ENCODE measurements at places on chromosomes 16 and 17.

GRCh38 chr17:17770632-17771044 is 66.1 kb downstream of the SREBF1 start:
- no peak for DNase-seq

GRCh38 chr16:22265351-22265750 is 31.9 kb upstream of the POLR3E start:
- no peak for DNase-seq

DNA sequence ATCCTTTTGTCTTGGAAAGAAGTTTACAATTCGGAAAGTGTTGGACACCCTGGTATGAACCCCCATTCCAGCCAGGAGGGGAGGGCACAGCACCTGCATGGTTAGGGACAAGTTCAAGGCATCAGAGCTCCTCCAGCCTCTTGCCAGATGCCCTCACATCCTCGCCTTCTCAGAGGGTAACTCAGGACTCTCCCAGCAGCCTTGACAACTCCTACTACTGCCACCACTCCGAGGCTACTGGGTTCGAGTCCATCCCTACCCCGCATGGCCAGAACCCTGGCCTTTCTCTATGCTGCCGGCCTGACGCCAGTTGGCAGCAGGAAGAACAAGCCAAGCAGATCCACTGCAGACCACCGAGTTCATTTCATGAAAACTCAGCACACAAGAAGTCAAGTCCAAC is 34.1 kb downstream of the AXIN2 start:
- no peak for DNase-seq

DNA sequence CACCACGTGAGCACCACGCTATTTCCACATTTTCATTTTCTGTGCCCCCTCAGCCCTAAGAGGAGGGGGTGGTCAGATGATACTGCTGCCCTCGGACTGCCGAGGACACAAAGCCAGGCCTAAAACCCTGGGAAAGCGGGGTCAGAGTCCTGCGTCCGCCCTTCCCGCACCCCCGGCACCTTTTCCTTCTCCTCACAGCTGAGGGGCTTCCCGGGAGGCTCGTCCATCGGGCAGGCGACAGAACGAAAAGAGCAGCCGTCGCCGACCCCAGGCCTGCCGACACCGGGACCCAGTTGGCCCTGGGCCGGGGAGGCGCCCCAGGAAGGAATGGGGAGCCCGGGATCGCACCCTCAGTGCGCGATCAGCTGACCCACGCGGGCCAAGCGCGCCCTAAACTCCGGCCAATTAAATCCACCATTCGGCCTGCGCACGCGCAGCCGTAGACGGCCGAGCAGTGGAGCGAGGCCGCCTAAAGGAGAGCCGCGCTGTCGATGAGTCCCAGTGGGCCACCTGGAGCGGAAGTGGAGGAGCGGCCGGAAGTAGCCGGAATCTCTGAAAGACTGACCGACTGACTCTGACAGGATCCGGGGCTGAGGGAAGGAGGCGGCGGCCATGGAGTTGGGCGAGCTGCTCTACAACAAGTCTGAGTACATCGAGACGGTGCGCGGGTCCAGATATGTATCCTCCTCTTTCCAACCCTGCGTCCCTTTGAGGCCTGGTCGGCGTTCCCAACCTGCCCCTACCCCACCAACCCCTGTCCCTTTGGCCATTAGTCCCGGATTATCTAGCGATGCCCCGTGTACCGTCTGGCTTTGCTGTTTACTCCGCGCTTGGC is at the start of the genes DCTN5 and PALB2:
DCTN5 (plus strand) TSS at position 536 of the 835 bp plus-strand sequence; CDS start at position 613, 77 bp downstream.
PALB2 (minus strand) TSS at position 380 of the 835 bp plus-strand sequence; CDS start at position 227, 153 bp downstream.
- DNase-seq = peak; percentile 89

- DNase-seq = no peak
Observed at GRCh38 chr16:3589001-3589400, 11.8 kb upstream of the NLRC3 start.

DNA sequence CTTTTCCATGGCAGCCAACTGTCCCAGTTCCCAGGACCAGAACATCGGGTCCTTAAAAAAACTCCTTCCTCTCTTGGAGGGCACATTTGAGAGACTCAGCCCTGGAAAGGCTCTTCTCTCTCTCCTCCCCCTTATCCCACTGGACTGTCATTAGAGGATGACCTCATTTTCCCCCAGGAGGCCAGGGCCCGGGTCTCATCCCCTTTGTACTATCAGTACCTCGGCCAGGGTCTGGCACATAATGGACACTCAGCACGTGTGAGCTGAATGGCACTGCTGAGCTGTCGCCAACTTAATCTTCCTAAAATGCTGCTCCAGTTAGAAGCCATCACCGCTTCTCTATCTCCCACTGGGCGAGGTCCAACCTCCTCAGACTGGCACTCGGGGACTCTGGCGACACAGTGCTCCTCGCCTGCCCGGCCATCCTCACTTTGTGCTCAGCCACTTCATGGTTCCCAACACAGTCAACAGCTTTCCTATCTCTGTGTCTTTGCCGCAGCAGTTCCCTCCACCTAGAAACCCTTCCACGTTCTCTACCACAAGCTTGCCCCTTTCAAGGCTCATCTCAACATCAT is 3.6 kb upstream of the RHBDL3 start:
- no peak for DNase-seq

DNA sequence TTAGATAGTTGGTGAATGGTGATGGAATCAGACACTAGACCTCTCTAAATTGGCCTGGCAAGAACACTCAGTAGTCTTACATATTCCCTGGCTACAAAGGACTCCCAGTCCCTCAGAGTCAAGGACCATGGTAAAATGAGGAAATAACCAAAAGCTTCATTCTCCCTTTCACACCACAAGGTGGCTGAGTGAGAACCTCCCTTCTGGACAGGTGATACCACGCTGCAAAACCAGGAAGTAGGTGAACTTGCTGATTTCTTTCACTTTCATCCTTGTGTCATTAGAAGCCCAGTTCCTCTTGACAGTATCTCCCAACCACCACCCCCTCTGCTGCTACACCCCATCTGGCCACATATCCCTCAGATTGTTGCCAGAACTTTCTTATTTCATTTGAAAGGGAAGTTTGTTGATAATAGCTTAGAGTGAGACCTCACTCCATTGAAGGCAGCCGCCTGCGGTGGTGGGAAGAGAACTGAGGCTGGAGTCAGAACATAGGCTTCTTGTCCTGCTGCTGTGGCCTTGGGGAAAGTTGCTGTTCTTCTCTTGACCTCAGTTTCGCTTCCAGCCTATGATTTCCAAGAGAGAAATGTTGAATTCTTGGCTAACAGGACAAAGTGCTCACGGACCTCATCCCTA is 290.6 kb upstream of the CCL2 start:
- DNase-seq = peak; percentile 60

GRCh38 chr16:77652399-77652798 is 69.9 kb upstream of the NUDT7 start:
- no peak for DNase-seq

DNA sequence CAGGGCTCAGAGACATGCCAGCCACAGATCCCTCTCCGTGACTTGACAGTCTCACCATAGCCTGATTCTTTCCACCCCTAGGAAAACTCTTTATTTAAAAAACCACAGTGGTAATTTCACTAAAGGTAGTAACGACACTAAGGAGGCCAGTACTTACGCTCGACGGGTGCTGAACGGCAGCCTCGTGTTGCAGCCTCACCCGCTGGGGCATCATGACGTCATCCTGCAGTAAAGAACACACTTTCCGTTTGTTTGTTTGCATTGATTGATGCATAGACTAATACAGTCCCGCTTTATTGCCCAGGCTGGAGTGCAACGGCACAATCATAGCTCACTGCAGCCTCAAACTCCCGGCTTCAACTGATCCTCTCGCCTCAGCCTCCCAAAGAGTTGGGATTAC is 65.1 kb upstream of the METRNL start:
- DNase-seq = no peak

Data from activated CD4-positive, alpha-beta T cell treated with anti-CD3 and anti-CD28 coated beads, Interleukin-2, amount 10 ng/mL, durations not matched to agents 7 days and 5 days (primary cell).